ENCODE measurements at places on chromosomes 7 and 10.

DNA sequence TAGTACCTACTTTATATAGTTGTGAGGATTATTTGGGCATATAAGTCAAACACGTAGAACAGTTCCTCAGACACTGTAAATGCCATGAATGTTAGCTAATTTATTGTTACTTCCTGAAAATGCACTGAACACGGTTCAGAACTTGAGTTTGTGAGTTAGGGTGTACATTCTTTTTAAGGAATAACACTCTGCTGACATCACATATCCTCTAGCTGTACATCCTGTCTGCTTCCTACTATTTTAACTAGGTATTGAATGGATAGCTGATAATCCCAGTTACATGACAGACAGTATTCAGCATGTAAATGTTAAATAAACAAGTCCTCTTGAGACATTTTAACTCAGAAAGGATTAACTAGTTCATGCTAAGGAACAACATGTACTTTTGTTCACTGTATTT is 16.0 kb downstream of the SAMD8 start:
- no peak for DNase-seq

GRCh38 chr10:125982260-125982948 is 86.0 kb downstream of the FANK1 start:
- peak; percentile 36 for DNase-seq

DNA sequence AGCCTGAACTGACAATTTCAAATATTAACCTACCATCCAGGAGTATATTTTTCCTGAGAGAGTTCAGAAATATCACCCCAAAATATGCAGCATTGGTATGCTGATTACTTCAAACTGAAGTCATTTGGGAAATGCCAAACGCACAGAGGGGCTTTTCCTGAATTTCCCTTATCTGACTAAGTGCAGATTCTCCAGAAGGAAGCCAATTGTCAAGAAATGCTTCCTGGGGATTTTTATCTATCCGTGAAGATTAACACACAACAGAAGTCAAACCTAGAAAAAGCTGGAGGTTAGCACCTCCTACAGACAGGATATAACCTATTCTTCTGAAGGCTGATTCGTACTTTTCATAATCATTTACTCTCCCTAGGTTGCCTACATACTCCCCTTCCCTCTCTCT is 91.0 kb downstream of the AKR1D1 start:
- DNase-seq: no peak

DNA sequence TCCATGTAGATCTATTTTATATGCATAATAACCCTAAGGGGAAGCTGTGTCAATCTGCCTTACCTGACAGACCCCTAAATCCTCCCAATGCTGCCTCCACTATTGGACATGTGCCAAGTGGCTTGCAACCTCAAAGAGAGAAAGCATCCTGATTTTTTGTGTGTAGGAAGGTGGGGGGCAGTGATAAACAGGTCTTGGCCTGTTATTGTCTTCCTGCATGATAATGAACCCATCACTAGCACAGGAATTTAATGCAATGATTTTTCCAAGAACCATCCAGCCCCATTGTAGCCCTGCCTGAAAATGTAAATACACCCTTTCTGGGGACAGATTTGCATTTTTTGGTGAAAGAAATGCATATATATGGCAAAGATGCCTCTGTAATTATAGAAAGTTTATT is 850.2 kb downstream of the LRMDA start:
- no peak for DNase-seq

GRCh38 chr7:1940863-1941262 is 270.8 kb downstream of the ELFN1 start:
- DNase-seq: no peak

DNA sequence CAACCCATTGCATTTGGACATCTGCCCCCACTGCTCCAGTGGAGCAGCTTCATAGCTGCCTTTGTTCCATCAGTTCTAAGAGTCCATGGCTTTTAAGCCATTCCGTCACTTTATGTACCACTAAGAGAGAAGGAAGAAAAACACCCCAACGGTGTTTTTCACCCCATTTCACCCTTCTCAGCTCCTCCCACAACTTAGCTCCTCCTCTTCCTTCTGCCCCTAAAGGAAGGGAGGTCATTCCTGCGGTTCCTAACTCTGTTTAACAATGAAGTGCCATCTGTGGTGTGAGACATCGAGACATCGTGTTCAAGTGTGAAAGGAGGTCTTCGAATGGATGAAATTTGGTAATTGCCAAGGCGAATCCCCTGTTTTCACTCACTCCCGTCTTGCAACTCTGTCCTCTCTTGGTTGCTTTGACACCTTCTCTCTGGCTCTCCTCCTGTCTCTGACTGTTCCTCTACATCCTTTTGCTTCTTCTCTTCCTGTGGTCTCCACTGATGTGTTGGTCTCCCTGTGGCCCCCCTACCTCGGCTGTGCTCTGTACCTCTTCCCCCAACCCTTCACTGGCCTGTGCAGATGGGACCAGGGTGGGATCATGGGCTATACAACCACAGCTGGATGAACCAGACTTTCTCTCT is 23.0 kb downstream of the SMKR1 start:
- no peak for DNase-seq

DNA sequence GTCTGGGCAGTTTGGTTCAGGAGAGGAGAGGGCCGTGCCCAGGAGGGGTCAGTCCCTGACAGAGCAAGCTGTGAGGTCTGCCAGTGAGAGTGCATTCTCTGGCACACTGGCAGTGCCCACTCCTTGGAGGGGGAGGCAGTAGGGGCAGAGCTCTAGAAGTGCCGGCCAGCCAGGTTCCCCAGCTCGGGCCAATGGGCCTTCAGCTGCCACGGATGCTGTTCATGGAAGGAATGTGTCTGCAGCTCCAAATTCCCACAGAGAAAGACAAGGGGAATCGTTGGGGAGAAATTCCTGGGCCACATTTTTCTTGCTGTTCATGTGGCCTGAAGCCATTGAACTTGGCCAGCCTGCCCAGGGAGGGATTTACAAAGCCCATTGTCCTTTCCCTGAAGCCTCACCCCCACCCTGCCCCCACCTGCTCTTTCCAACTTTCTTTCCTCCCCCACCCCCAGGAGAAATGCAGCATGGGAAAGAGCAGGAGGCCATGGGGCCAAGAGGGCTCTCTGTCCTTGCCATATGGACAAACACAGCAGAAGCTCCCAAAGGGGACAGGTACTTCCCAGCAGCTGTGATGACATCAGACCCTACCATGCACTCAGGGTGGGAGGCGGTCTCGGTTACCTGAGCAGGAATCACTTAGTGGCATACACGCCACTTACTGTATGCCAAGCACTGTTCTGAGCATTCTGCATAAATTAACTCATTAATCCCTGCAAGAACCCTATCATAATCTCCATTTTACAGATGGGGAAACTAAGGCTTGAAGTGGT is 70.7 kb downstream of the ARHGAP22 start:
- DNase-seq: no peak

- DNase-seq: no peak
These were observed 135.6 kb downstream of the TMEM168 start for GRCh38 chr7:112654322-112655216.

DNA sequence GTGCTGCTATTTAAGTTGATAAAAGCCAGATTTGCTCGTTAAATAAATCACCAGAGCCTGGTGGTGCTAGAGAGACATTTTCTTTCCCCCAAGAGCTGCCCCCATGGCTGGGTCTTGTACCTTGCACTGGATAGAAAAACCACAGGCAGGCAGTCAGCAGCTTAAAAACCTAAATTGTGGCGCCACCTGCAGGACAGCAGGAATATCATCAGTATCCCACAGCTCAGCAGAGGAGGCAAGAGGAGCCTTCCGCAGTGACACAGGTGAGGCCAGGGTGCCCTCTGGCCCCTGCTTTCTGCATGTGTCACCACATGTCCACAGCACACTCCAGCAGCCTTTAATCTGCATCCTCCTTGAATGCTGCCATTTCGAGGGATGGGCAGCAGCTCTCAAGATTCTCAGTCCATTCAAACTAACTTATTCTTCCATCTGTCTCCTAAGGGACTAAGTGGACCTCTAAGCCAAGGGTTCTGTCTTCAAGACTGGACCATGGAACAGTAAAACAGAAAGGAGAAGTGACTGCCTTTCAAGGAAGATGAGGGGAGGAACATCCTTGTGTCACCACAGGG is 4.5 kb upstream of the PLXNA4 start:
- DNase-seq: peak; percentile 56

- DNase-seq: no peak
These were observed 52.0 kb upstream of the FIGNL1 start for GRCh38 chr7:50502001-50502684.

DNA sequence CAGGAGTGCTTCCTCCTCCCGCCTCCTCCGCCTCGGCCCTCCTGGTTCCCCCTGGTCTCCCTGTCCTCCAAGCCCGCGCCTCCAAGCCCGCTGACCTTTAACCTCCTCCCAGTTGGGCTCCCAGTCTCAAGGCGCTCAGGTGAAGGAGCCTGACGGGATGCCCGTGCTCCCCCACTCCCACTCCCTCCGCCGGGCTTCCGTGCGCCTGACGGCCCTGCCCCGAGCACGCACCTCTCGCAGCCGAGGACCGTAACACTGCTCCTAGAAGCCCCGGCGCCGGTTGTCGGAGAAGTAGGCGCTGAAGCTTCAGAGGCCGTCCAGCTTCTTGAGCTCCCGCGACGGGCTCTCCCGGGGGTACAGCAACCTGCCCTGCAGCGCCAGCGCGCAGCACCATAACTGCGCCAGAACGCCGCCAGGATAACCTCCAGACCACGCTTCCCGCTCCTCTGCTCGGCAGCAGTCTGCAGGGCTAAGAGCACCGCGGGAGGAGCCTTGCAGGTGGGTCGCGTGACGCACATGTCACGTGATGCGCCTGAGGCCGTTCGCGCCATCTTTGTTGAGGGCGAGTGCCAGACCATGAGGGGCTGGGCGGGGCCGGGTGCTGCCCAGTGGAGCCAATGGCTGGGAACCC is 71.0 kb upstream of the ZNF479 start:
- no peak for DNase-seq

DNA sequence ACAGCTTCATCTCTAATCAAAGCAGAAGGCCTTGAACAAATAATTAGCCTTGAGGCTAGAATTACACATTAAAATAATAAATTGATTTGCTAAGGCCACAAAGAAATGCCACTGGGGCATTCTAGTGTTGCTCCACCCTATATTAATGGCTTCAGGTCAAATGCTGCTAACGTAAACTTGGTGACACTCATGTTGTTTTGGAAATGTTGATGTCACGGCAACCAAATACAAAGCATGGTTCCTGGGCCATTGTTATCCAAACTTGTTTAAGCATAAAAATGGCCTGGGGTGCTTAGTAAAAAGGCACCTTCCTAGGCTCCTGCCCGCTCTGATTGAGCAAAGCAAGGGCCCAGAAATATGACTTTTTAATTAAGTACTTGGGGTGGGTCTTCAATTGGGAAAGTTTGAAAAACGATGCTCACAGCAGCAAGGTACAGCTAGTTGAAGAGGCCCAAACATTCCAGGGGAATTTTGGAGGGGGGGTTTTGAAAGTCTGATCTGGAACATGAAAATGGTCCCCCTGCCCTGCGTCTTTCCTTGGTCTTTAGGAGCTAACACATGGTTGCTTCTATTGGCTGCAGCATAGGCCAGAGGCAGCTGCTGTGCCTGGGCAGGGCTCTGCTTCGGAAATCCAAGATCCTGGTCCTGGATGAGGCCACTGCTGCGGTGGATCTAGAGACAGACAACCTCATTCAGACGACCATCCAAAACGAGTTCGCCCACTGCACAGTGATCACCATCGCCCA is 67.8 kb downstream of the ABCC2 start:
- DNase-seq: no peak

DNA sequence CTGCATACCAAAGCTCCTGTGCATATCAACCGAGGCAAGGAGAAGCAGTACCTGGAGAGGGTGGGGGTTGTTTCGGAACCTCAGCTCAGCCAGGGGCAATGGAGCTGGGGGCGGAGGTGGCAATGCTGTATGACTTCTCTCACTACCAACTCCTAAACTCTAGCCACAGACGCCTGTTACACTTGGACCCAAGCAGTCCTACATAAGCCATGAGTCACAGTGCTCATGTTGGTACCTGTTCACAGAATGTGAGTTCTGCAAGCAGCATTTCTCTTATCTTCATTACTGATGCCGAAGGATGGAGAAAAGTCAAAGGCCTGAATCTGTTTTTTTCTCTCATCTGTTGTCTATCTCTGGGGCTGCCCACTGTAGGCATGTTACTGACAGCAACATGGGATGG is 3.2 kb upstream of the RAB18 start:
- DNase-seq: no peak
